ENCODE measurements at places on chromosomes 5 and 9.

GRCh38 chr5:95823218-95823737 is 752 bp upstream of the GLRX start:
- no peak for DNase-seq

DNA sequence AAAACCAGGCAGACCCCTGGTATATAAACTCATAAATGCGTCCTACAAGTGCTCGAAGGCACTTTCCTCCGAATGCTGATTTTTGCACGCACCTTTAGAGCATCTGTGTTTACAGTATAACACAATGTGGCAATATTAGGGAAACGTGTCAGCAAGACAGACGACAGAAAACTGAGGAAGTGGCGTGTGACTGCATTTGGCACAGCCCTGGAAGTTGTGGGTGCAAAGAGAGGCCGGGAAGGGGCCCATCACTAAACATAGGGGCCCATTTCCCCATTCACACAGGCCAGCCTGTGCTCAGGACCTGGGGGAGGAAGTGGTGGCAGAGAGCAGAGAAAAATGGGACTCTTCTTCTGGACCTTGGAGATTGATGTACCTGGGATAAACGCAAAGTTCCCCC is 48.2 kb downstream of the RASGEF1C start:
- DNase-seq = no peak

DNA sequence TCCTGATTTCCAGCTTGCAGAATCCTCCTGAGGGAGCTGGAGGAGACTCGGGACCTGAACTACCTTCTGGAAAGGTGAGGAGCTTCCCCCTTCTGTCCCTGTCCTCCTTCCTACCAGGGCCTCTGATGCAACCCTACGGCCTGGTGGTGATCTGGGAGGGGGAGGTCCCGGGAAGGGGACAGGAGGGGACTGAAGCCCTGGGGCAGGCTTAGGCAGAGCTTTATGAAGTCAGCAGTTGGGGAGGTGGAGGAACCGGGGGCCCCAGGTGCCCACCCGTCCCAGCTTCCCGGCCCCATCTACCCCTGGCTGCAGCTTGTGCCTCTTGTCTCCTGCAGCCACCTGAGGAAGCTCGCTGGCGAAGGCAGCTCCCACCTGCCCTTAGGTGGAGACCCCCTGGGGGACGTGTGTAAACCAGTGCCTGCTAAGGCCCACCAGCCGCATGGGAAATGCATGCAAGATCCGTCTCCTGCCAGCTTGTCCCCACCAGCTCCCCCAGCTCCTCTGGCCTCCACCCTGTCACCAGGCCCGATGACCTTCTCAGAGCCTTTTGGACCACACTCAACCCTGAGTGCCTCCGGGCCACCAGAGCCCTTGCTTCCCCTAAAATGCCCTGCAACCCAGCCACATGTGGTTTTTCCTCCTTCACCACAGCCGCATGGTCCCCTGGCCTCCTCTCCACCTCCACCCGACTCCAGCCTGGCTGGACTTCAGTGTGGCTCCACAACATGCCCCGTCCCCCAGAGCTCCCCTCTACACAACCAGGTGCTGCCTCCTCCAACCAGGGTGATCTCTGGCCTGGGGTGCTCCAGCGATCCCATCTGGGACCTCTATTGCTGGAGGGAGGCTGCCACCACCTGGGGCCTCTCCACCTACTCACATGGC is 2.1 kb downstream of the SPATA31E1 start:
- DNase-seq = no peak

DNA sequence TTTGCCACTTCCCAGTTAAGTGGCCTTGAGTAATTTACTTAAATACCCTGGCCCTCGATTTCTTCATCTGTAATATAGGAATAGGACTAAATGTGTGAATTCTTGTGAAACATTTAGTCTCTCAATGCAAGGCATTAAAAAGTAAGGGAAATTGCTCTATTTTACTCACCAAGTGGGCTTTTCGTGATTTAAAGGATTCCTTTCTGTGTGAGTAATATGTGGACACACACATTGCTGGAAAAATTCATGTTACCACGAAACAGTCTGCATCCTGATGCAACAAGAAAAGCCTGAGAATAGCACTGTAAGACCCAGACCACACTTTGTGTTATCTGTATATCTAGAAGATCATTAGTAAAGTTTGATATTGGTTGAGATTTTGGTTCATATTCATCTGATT is 1243.0 kb upstream of the CDH9 start:
- no peak for DNase-seq

DNA sequence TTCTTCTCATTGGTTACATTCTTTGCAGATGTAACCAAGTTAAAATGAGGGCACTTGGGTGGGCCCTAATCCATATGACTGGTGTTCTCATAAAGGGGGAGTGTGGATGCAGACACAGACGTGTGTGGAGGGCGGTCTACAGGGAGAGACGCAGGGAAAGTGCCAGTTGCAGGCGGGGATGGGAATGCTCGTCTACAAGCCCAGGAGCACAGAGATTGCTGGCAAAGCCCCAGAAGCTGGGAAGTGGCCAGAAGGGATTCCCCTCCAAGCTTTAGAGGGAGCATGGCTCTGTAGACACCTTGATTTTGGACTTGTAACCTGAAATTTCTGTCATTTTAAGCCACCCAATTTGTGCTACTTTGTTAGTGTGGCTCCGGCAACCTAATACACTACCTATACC is 96.8 kb upstream of the CTSL start:
- no peak for DNase-seq

- no peak for DNase-seq
Observed at GRCh38 chr9:89592213-89592815, 12.5 kb upstream of the GADD45G start.

GRCh38 chr5:2371419-2371710 is 380.1 kb downstream of the IRX2 start:
- DNase-seq = no peak

DNA sequence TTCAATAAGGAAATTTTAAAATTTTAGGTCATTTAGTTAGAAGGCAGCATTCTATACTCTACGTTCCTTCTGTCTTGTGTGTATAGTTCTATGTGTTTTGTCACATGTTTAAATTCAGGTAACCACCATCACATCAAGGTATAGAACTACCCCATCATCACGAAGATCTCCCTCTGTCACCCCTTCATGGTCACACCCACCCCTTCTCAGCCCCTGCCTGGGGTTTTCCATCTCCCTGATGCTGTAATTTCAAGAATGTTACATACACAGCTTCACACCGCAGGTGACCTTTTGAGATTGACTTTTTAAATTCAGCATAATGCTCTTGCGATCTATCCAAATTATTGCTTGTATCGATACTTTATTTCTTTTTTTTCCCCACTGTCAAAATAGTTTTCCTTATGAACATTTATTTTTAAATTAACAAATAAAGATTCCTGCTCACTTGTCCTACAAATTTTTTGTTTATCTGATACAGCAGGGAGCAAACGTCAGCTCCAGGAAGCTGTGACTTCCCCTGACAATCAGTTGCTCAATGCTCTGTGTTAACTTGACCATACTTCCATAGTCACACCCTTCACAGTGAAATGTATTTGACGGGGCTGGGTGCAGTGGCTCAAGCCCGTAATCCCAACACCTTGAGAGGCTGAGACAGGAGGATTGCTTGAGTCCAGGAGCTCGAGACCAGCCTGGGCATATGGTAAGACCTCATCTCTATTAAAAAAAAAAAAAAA is 10.2 kb downstream of the BTNL8 start:
- DNase-seq = no peak

- no peak for DNase-seq
Observed at GRCh38 chr9:2809692-2810419, 34.0 kb downstream of the PUM3 start.

DNA sequence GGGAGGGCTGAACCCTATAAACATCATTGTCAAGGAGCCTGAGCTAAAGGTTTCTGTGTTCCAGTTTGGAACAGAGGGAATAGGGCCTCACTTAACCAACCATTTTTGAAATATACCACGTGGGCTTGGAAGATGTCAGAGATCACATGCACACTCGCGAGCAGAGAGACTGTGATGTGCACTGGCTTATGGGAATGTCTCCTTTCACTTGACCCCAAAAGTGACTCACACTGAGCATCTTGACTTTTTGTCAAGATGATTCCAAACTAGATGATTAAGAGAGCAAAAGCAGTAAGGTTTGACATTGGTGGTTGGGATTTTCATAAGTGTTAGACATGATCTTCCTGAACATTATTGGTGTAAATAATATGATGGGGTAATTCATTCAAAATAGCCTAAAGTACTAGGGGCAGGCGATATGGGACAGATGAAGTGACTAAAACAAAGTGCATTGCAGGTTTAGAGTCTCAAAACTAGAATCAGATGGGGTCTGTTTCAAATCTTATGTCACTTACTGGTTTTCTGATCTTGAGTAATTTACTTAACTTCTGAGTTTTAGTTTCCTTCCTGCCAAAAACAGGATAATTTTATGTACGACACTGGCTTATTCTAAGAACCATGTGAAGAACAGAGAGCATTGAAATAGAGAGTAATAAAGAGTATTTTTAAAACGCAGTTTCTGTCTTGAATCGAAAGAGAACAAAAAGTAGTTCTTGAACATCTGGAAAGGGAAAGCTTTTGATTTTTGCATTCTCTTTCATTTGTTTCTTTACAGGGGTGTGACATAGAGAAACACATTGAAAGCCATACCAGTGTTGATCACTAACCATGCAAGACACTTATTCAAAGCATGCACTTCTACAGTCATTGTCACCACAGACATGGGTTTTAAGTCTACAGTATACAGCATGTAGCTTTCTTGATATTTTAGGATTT is 383.0 kb downstream of the DIRAS2 start:
- DNase-seq = no peak

Measured in activated naive CD4-positive, alpha-beta T cell (primary cell).